ENCODE measurements at places on chromosomes 3 and 15.
A peak's percentile ranks its signal among the peaks of the same experiment; 100 is the strongest.

DNA sequence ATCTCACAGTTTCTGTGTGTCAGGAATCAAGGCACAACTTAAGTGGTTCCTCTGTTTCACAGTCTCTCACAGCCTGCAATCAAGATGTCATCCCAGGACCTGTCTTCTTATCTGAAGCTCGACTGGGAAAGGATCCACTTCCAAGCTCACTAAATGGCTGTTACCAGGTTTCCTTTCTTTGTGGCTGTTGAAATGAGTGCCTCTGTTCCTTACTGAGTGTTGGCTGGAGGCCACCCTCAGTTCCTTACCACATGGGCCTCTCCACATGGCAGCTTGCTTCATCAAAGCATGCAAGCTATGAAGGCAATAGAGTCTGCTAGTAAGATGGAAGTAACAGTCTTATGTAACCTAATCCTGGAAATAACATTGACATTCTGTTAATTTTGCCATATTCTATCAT lies 174.0 kb downstream of the ERC2 start:
- DNase-seq = no peak

DNA sequence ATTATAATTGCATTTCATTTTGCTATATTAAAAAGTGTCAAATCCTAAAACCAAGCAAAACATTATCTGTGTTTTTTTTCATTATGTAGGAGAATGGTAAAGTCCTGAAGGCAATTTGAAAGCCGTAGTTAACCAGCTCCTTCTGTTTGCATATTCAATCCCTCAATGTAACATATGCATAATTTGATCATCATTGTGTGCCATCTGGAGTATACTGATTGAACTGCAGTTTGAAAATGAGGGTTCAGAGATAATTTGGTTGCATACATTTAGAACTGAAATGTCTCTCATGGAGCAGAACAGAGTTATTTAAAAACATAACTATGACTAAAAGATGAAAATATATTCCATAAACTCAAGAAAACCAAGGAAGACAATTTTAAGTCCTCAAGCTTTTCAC lies 518.6 kb downstream of the GBE1 start:
- peak; percentile 46 for DNase-seq

DNA sequence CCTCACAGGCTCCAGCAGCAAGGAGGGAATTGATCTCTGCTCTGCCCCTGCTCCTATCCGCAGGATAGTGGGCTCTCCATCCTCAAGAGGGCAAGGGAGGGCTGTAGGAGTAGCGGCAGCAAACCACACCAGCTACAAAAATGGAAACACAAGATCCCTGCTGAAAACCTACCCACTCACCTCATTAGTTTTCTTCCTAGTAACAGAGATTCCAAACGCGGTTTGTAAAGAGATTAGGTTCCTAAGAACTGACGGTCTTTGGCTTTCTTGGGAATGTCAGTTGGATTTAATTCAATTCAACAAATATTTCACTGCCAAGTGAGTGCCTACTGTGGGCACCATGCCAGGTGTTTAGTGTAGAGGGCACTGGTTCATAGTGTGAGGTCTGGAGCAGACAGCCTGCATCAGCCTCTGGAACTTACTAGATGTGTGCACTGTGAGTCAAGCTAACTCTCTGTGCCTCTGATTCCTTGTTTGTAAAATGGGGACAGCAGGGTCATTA lies 84.7 kb downstream of the MRPL46 start:
- no peak for DNase-seq

DNA sequence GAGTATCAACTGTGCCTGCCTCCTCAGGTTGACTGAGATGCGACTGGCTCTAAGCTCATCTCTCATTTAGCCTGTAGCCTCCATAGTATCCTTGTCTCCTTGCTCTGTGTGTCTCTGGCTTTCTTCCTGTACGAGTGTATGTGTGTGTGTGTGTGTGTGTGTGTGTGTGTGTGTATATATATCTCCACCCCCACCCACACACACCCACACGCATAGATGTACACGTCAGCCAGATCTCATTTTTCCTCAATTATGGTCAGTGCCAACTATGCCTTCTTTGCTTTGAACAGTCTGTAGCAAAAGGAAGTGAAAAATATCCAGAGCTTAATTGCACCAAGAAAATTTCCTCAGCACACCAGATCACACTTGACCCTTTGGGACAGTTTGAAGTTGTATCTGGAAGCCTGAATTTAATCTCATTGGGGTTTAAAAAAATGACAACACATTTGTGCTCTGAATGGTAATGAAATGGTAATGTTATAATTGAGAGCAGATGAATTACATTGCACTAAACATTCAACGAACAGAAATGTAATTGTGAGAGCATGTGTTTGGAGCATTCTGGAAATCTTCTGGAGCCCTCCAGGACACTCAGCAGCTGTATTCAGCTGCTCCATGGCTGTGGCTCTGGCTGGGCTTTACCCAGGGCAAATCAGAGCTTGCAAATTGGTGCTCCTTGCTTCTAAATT lies 63.6 kb downstream of the RYR3 start:
- no peak for DNase-seq

DNA sequence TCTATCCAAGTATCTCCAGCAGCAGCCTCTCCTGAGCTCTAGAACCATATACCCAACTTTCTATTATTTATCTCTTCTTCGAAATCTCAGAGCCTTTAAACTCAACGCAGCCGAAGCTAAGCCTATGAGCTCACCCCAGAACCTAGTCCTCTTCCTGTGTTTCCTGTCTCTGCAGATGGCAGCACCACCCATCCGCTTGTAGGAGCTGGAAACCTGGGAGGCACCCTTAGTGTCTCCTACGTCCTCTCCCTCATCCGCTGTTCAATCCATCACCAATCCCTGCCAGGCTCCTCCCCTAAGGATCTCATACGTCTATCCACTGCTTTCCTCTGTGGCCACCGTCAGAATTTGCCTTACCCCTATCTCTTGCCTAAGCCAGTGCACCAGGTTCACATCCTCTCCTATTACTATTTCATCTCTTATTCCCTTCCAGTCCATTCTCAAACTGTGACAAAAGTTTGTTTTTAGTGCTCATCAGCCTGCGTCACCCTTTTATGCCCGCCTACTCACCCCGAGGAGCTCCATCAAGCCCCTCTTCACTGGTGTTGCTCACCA lies 9.6 kb downstream of the VGLL4 start:
- DNase-seq = no peak

GRCh38 chr3:172875039-172875438 lies 124.5 kb downstream of the ECT2 start:
- DNase-seq = no peak

Measured in fibroblast of skin of abdomen (primary cell).